ENCODE measurements at places on chromosomes 1 and 21.
A peak's percentile ranks its signal among the peaks of the same experiment; 100 is the strongest.

GRCh38 chr1:28111157-28111556 is 22.7 kb upstream of the EYA3 start:
- no peak for DNase-seq

GRCh38 chr21:45767071-45768006 is 123.8 kb downstream of the PCBP3 start:
- DNase-seq, result no peak

- DNase-seq, result no peak
These were observed 26.2 kb upstream of the TARBP1 start for GRCh38 chr1:234504969-234505768.

DNA sequence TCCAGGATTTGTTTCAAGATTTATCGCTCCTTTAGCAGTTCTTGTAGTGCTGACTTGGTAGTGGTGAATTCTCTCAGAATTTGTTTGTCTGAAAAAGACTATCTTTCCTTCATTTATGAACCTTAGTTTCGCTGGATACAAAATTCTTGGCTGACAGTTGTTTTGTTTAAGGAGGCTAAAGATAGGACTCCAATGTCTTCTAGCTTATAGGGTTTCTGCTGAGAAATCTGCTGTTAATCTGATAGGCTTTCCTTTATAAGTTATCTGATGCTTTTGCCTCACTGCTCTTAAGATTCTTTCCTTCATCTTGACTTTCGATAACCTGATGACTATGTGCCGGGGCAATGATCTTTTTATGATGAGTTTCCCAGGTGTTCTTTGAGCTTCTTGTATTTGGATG is 28.9 kb downstream of the RPAP2 start:
- DNase-seq, result no peak

DNA sequence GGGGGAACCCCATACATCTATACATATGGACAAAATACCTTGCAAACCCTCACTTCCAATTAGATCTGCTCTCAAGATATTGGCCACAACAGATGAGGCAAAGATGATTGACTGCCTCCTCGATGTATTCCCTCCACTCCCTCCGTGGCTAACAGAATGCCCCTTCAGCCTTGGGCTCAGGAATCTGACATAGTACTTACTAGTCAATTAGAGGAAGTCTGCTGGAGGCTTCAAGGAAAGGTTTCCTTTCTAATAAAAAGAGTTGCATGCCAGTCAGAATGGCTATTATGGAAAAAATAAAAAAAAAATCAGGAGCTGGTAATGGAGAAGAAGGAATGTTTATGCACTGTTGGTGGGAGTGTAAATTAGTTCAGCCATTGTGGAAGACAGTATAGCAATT is 90.4 kb upstream of the VAV3 start:
- DNase-seq, result no peak

GRCh38 chr1:167043752-167044488 is 46.3 kb downstream of the GPA33 start:
- no peak for DNase-seq

DNA sequence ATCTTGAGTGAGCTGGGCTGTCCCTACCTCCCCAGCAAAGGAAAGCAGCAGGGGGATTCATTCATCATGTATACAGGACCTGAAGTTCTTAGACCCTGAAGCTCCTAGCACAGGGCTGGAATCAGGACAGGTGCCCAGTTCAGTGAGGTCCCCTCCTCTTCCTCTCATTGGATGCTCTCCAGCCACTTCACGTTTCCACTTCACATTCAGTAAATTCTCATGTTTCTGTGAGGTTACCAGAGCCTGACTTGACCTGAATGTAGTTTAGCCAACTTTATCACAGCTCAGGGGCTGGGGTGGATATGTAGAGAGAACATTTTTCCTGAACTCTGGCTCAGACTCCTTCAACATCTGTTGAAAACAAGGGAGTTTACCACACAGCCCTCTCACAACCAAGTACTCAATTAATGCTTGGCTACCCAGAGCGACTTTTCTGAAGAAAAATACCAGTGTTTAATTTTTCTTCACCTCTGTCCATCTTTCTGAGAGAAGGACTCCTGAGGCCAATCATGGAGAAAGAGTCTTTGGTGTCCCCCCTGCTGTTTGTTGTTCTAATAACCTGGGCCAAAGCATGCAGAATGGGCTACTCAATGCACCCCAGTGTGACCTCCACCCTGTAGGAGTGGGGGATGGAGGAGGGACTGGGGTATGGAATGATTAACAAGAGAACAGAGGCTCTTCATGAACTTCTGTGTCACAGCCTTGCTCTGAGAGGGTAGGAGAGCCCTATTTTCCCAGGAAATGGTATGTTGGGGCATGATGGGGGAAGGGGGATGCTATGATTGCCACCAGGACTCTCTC is 108.3 kb upstream of the FGGY start:
- DNase-seq, result no peak

GRCh38 chr1:180617774-180618395 is 13.9 kb upstream of the XPR1 start:
- DNase-seq, result no peak

GRCh38 chr1:207393610-207394009 is 60.5 kb upstream of the CR2 start:
- no peak for DNase-seq

DNA sequence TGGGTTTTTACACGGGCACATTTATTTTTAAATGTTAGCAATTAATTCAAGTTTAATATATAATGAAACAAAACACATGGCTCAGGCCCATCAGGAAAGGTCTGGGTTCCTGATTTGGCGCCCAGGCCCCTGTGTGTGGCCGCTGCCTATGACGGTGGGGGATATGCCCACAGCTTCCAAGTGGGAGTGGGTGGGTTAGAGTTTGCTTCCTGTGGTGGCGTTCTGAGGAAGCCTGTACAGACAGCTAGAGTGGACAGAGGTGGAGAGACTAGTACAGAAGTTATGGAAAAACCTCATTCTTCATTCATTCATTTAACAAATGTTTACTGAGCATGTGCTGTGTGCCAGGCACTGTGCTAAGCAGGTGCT is 22.4 kb upstream of the EPS8L3 start:
- no peak for DNase-seq

- peak; percentile 72 for DNase-seq
These were observed 50.3 kb upstream of the L1TD1 start for GRCh38 chr1:62144238-62144831.

- DNase-seq, result no peak
These were observed 89.6 kb upstream of the GPR88 start for GRCh38 chr1:100448366-100448765.

- no peak for DNase-seq
These were observed 99.5 kb upstream of the CSF3R start for GRCh38 chr1:36582066-36582755.

- DNase-seq, result no peak
These were observed 52.8 kb downstream of the TNFSF18 start for GRCh38 chr1:172997941-172998361.

GRCh38 chr21:42923553-42924432 is 1.6 kb downstream of the ERVH48-1 start:
- DNase-seq, result peak; percentile 97

DNA sequence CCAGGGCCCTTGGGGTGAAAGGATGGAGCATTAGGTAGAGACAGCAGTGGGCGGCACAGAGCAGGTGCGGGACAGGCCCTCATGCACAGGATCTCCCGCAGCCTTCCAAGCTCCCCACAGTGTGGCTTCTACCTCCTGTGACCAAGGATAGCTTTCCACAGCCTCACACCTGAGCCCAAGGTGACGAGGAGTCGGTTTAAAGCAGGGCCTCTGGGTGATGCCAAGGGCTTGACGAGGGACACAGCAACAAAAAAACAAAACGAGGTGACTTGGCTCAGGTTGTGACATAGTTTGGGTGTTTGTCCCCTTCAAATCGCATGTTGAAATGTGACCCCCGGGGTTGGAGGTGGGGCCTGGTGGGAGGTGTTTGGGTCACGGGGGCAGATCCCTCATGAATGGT is 15.3 kb downstream of the RSPH1 start:
- DNase-seq, result no peak

DNA sequence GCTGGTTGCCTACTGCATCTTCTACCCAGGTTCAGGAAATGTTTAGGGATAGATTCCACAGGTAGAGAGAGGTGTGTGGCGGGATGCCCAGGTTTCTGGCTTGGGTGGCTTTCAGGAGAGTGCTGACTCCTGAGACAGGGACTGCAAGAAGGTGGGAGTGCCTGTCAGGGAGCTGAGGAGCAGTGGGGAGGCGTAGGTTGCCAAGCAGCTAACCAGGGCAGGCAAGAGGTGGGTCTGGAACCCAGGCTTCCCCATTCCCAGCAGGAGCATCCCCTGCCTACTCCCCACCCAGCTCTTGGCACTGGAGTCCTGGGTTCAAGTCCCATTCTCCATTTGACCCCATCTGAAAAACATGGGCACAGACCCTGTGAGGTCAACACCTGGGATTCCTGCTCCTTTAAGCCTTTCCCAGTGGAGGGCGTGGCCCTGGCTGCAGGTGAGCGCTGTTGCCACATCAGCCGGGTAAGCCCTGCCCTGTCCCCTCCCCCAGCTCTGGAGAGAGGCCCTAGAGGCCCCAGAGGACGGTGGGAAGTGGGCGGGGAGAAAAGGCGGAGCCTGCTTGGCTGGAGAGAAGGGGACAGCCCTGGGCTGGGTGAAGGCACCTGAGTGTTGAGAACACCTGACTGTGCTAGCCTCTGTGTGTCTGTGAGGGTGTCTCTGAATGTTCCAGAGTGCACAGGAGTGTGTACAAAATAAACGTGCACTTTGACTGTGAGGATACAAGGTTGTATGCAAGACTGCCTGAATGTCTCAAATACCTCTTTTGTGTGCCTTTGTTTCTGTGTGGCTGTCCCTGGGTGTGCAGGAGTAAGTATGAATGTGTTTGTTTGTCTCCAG is 14.0 kb upstream of the SYNC start:
- DNase-seq, result peak; percentile 70

DNA sequence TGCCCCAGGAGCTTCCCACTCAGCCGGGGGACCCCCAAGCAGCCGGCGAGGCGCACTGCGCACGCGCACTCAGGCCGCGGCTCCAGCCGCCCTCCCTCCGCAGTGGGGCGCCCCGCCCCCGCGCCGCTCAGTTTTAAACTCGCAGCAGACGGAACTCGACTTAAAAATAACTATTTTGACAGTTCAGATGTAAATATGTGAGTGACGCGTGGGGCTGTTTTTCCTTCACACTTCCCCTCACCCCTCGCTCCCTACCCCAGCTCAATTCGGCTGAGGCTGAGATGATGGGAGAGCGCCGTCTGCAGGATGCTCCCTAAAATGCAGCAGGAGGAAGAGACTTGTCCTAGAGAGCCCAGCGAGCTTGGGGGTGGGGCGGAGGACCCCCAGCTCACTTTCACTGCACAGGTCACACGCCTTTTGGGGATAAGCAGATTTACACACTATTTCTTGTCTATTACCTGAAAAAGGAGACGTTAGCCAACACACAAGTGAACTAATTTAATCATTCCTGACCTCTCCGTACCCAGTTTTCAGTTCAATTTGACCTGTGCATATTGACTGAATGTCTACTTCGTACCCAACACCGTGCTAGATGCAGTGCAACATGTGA is 8.9 kb upstream of the LEMD1 start:
- peak; percentile 85 for DNase-seq

GRCh38 chr1:237953238-237953637 is 62.5 kb upstream of the ZP4 start:
- DNase-seq, result no peak

DNA sequence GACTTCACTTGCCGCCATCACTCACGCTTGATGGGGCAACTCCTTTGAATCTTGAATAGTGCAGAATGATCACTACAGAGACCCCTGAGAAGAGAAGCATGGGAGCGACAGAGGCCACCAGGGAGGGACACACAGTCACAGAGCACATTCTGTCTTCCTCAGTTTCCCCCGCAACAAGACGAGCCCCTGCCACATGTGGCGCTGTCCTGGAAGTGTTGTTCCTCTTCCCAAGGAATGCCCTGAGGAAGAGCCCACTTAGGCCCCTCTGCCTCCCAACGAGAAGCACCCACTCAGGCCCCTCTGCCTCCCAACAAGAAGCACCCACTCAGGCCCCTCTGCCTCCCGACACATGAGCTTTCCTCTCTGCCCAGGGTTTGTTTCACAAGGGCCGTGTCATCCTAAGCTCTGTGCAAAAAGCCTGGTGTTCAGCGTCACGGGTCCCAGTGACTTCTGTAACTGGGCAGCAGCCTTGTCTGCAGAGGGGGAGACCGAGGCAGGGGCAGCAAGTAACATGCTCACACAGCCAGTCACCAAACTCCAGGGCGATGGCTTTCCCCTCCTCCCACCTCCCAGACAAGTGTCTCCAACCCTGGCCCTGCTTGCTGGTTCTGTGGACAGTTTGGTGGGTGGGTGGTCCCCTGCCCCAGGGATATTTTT is 19.8 kb downstream of the SLC37A1 start:
- DNase-seq, result no peak

GRCh38 chr1:221149111-221149510 is 269.9 kb downstream of the HLX start:
- no peak for DNase-seq

- no peak for DNase-seq
These were observed 93.3 kb upstream of the WNT4 start for GRCh38 chr1:22236166-22236565.

GRCh38 chr1:165476776-165477175 is 31.9 kb upstream of the RXRG start:
- no peak for DNase-seq

GRCh38 chr1:211736351-211736915 is 61.0 kb upstream of the NEK2 start:
- DNase-seq, result no peak

DNA sequence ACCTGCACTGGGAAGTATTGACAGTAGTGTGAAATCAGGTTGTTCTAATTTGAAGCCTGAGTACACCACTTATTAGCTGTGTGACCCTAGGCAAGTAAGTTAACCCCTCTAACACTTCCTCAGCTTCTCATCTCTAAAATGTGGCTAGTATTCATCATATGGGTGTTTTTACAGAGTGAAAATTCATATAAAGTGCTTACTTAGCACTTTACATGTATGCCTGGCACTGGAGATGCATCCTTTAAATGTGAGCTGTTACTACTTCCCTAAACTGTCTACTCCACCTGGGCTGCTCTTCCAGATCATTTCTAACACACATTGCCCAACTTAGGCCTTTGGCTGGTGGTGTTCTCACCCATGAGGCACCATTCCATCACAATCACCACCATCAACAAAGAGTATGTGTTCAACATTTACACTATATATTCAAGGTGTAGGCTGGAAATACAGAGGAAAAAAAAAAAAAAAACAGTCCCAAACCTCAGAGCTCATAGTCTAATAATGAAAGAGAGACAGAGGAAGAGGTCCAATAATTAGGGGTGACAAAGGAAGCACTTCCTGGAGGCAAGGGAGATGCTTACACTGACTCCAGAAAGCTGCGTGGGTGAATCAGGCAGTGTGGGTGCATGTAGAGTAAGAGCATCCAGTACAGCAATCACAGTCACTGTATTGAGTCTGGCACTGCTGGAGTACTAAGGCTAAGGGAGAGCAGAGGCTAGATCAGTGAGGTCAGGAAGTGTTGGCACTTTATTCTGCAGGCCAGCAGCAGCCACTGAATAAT is 3.6 kb downstream of the STX6 start:
- DNase-seq, result no peak

DNA sequence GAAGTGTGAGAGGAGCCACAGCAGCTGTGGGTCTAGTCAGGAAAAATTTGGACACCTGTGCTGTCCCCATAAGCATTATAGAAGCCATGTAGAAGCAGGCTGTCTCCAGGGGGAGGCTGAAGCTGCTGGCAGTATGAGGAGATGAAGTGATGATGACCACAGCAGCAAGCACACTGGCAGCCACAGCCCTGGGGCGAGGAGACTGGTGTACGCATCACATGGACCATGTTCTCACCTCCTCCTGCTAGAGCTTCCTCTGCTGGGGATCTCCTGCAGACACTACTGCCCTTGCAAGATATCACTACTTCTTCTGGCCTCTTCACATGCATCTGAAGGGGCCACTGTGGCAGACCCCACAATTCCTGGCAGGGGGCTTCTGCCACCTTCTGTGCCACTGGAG is 33.8 kb upstream of the CREG1 start:
- no peak for DNase-seq

- DNase-seq, result no peak
These were observed 9.5 kb downstream of the SNX27 start for GRCh38 chr1:151621351-151621750.

All from HAP-1 (cell line).